SHP77 (cell line): ENCODE measurements at places on chromosomes 11 and 22.

- no peak for DNase-seq
Measured at GRCh38 chr22:27488456-27489177, 312.9 kb downstream of the MN1 start.

DNA sequence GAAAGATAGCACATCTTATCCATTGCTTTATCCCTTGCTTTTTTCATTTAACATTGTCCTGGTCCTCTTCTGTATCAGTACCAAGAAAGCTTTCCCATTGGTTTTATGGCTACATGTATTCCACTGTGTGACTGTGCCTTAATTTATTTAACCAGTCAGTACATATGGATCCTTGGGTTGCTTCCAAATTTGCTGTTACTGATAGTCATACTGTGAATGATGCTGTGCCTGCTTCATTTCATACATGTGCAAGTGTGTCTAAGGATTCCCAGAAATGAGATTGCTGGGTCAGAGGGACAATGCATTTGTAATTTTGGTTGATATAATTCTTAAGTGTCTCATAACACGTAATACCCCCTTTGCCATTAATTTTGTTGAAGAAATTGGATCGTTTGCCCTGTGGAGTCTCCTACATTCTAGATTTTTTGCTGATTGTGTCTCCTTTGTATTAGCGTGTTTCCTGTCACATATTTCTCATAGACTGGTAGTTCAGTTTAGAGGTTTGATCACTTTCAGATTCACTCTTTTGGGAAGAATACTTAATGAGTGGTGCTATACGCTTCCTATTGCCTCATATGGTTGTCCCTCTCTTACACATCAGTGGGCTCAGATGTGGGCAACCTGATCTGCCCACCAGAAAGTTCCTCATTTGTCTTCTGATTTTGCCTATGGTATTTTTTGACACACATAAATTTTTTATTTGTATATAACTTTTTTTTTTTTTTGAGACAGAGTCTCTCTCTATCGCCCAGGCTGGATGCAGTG is 35.3 kb downstream of the MYBPC3 start:
- no peak for DNase-seq

GRCh38 chr11:132862137-132862536 is 670.2 kb downstream of the OPCML start:
- no peak for DNase-seq

GRCh38 chr11:108592591-108593213 is 866 bp downstream of the EXPH5 start:
- DNase-seq: peak; percentile 12

- DNase-seq: no peak
Measured at GRCh38 chr22:37479196-37479595, 7.0 kb downstream of the MFNG start.
